Thoracic aorta (tissue), 2 donors: ENCODE measurements at places on chromosomes 2 and 18. TPM values are rescaled to one million over a fixed set of nuclear protein-coding genes. Genes with fewer than 3 reads are reported as not detected.

MOCOS gene
- 2.0 TPM for total RNA-seq

ALPP gene
- total RNA-seq, result not detected

CYS1 gene
- total RNA-seq, result 13.5 TPM

ALLC gene
- not detected for total RNA-seq

- DNase-seq, result no peak
Observed at GRCh38 chr18:35949903-35950627, 22.4 kb upstream of the RMP24 start.

GRCh38 chr18:30676053-30676480, 366.5 kb downstream of the DSC3 start:
- DNase-seq, result no peak

DNA sequence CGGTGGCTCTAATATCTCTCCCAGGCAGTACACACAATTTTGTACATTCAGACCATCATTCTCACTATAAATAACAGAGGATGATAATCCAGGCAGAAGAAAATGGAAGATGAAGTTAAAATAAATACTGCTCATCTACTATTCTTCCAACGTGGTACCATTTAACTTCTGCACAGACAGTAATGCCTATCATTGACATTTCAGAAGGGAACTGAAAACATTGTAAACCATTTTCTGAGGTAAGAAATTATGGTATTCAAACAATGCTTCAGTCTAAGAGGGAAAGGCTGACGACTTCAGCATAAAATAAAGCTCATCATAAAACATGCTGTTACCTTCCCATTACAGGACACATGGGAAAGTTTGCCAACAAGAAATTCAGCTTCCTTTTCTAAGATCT, 814.4 kb downstream of the NR4A2 start:
- no peak for DNase-seq

GRCh38 chr18:67215686-67216085, 300.8 kb downstream of the DSEL start:
- DNase-seq, result no peak
